Left ventricle myocardium superior (tissue), 1 donor: ENCODE measurements at places on chromosomes 1 and 21.

GRCh38 chr21:42093991-42094421 is 22.9 kb downstream of the UMODL1 start:
- DNase-seq: no peak

GRCh38 chr1:194629011-194629410 is 1442.6 kb upstream of the B3GALT2 start:
- no peak for DNase-seq

GRCh38 chr1:113153116-113153803 is 80.3 kb downstream of the LRIG2 start:
- no peak for DNase-seq

GRCh38 chr1:48462716-48463302 is 9.2 kb downstream of the SPATA6 start:
- DNase-seq: no peak

GRCh38 chr1:222547260-222547614 is 667 bp downstream of the HHIPL2 start:
- no peak for DNase-seq

GRCh38 chr1:55071477-55071876 is 32.1 kb downstream of the PCSK9 start:
- DNase-seq: no peak

DNA sequence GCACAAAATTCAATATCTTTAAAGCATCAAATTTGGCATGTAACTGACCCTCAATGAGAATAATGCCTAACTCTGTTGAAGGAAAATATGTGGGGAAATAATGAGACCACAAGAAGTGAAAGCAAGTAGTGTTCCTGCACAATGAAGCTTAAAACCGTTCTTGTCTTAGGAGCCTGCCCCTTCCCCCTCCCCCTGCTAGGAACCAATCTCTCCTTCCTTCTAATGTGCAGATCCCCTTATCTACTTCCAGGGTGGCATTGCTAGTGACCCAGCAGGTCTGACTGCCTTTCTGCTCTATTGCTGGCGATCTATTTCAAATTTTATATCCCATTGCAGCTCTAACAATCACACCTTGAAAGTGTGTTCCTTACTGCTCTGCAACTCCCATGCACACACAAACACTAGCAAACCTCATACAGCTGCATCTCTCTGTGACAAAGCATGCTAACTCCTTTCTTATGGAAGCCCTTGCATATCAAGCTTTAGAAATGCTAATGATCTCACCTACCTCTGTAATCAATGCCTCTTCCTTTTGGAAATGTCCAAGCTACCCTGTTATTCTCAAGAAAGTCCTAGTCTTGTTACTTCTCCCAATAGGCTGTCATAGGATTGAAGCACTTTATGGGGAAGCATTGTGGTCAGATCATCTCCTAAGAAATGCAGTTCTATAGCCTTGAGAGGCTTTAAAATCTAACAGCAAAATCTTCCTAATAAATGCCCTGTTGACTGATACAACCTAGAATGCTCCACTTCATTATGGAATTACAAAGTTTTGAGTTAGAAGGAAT is 26.5 kb downstream of the BCL9 start:
- DNase-seq: no peak

- DNase-seq: no peak
These were observed 44.6 kb downstream of the MAN1C1 start for GRCh38 chr1:25661043-25661815.

GRCh38 chr1:176211396-176212165 is 4.5 kb upstream of the COP1 start:
- DNase-seq: no peak

GRCh38 chr1:30315185-30315960 is 408.0 kb downstream of the MATN1 start:
- no peak for DNase-seq

DNA sequence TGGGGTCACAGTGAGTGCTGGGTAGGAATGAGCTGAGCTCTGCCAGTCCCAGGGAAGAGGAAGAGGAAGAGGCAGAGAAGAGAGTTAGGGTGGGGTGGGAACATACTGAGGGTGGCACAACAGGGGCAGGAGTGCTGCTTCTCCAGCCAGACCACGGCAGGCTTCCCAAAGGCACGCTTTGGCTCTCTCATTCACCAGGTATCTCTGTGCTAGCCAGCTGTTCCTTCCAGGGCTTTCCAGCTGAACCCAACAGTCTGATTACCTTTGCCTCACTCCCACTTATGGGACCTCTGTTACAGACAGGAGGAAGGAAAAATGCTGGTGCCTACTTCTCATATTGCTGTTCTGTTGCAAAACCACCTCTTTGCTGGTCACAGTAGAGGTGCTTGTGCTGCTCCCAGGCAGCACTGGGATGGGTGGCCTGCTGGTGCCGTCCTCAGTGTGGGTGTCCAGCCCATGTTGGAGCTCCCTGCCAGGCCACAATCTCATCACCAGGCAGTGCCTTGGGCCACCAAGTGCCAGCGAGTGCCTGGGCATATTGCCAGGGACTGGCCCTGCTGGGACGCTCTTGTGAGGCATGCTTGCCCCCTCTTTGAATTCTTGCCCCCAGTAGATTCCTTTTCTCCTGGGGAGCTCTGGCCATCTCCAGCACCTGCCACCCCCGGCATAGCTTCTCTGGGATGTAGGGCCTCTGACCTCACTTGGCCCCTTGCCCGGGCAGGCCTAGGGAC is 2.1 kb downstream of the ADORA1 start:
- DNase-seq: peak; percentile 85

DNA sequence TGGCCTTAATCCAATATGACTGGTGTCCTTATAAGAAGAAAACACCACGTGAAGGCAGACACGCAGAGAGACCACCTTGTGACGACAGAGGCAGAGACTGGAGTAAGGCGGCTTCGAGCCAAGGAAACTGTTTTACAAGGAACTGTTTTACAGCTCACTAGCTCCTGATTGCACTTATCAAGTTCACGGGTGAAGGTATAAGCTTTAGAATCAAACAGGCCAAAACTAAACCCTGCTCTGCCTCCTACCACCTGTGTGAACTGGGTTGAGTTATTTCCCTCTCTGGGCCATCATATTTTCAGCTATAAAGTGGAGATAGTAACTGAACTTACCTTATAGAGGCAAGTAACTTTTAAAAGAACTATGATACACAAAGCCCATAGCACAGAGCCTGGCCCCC is 166.9 kb upstream of the NFIA start:
- DNase-seq: no peak

DNA sequence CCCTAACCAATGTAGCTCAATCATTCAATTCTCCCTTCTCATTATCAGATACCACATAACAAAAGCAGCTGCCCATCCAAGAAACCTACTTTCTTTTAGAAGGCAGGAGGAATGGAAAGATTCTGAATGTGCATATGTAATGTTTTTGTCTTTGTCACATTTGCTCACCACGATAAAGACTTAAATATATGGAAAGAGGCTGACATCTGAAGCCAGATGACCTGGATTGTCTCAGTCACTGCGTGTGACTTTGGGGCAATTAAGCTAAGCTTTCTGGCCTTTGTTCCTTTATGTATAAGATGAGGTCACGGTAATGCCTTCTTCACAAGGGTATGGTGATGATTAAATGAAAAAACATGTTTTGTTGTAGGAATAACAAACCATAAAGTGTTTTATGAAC is 42.6 kb downstream of the LRRC52 start:
- DNase-seq: no peak

- DNase-seq: no peak
These were observed 138.2 kb downstream of the ZNF326 start for GRCh38 chr1:90133133-90133532.

- no peak for DNase-seq
These were observed 32.3 kb downstream of the PRDM16 start for GRCh38 chr1:3101124-3101939.
